ENCODE measurements at places on chromosomes 4 and X.
A peak's percentile ranks its signal among the peaks of the same experiment; 100 is the strongest.

DNA sequence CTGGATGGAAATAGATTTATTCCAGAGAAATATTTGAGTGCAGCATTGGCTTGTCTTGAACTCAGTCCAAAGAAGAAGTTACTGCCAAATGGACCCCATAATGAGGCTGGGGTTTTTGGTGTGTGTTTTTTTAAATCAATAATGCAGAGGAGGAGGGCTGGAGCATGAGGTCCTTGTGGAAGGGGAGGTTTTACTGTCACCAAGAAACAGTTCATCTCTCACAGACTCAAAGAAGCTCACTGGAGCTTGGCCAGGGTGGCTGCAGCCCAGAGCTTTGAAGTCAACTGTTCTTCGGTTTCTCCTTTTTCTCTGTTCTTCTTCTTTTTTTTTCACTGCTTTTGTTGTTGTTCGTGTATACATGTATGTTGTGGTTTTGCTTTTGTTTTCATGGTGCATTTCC is 377.7 kb downstream of the FBXW7 start:
- no peak for DNase-seq

DNA sequence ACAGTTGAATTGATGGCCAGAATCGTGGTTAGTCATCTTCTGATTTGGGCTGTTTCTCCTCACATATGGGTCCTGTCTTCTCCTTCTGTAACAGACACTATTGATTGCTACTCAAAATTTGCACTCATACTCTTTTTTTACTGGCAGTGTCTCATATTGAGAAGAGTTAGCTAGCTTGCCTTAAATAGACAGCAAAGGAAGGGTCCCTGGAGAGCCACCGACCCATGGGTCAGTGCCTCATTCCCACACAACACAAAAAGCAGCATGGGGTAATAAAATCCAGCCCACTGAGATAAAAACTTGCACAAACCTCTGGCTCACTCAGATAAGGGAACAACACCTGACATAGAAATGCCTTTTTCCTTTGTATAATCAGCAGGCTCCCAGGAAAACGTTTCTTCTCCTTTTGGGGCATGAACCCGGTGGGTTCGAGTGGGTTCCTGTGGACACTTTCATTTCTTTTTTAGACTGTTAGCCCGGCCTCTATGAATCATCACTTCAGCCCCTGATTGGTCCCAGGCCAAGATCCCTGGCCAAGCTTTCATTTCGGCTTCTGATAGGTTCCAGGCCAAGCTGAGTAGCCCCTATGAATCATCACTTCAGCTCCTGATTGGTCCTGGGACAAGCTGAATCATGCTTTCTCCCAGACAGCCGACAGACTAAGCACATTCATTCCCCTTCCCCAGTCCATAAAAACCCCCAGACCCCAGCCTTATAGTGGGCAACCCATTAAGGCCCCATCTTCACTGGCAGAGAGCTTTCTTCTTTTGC is 408.1 kb downstream of the DCAF12L2 start:
- peak; percentile 0 for DNase-seq

DNA sequence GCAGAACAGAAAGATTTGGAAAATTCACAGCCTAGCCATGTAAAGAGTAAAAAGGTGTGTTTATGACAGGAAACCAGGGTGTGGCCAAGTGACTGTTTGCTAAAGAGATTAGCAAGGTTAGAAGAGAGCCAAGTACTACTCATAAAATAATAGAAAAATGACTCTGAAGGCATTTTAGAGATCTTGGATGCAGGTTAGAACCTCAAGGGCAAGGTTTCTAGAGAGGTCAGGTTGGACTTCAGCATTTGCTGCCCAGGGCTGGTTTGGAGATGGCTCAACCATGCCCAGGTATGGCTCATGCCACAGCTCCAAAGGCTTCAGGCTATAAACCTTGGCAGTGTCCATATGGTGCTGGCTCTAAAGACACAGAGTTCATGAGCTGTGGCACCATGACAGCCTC is 40.6 kb upstream of the ADGRA3 start:
- no peak for DNase-seq

GRCh38 chr4:72063726-72064125 is 31.9 kb downstream of the NPFFR2 start:
- DNase-seq: no peak

DNA sequence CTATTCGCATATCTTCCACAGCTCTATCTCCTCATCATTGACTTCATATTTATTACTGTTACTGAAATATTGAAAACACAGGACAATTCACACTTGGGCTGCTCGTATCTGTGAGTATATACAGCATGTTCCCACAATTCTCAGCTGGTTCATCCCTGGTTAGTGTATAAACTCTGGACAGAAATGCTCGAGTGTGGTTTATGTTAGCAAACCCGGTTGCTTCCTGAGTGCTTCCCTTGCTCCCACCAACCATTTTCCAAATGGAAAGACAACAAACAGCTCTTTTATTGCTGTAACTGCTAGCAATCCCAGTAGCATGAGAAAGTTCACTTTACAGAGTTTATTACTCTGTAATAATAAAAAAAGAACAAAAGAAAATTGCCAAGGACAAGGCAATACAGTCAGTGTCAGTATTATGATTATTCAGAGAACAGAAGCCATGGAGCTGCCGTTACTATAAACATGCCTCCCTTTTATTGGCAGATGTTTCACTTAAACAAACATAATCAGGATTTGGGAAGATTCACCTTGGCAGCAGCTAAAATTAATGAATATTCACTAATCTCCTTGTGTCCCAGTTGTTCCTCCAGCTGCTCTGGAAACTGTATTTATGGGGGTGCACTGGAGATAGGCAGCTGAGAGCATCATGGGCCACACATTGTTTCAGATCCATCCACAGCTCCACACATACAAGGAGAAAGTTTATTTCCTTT is 134.1 kb upstream of the GUCY1A1 start:
- no peak for DNase-seq

- DNase-seq: no peak
Measured at GRCh38 chrX:149939655-149939904, 1.3 kb upstream of the EOLA2 start.

DNA sequence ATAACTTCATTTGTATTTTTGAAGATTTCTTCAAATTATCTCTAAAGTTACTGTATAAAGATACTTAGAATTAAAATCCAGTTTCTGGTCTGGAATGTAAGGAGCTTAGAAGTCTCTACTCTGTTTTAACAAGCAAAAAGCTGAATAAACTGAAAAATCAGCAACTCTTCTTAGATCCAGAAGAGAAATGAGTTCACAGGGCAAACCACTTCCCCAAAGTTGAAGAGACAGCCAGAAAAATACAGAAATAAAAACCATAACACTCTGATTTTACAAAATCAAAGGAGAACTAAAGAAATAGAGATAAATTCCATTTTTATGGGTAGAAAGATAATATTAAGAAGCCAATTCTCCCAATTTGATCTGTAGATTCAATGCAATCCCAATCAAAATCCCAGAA is 1166.8 kb downstream of the ADGRL3 start:
- no peak for DNase-seq

DNA sequence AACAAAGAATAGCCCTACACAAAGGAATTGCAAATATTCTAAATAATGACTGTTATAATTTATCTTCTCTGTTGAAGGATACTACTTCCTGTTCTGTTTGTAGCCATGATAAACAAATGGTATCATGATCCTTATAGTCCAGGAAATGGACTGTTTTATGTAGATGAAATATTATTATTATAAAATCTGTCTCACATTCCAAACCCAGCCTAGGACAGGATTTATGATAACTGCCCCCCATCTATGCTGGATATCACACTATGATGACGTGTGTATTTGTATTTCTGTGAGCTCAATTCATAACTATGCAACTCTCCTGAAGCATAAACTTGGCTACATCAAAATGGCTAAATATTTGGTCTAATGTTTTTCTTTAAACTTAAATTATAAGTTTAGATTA is 21.3 kb downstream of the DMD start:
- peak; percentile 25 for DNase-seq

DNA sequence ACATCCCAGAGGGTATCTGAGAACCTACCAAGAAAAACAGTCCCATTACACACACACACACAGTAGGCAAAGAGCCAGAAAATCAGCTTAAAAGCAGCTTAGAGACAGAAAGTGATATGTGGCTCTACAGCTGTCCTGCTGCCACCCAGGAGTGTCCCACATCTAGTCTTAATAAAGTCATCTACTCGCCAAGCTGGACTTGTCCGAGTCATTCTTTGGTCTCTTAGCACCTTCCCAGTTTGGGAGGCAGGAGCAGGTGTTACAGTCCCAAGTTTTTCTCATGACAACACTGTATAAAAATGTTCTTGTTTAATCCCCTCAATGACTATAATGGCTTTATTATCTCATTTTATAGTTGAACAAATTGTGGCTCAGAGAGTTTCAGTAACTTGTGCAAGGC is 252.5 kb upstream of the CASK start:
- DNase-seq: no peak

GRCh38 chr4:74173321-74173720 is 15.4 kb downstream of the MTHFD2L start:
- no peak for DNase-seq

DNA sequence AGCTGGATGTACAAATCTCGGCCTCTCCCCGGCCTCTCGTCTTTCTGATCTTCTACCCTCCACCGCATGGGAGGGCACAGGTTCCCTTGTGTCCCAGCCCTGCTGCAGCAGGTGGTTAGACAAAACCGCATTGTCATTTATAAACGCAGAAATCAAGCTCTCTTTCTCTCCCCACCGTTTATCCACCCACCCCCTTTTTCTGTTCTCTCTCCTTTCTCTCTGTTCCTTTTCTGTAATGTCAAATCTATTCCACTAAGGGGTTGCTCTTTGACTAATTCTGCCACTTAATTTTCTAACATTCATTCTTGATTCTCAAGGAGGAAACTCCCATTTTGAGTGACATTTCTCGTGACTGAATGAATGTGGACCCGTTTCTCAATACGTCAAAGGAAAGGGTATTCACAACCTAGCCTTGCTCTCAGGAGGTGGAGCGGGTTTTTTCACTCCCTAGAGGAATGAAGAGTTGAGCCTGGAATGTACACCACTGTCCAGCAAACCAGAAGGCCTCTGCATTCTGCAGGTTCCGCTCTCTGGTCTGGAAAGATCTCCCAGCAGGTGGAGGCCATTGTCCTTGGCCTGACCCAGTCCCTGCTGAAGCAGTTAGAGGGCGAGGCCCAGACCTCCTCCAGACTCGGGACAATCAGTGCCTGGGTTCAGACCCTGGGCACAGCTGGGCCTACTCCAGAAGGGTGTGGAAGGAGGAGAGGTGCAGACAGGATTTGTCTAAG is 70.9 kb upstream of the ENPP6 start:
- DNase-seq: no peak

GRCh38 chr4:187065396-187065795 is 341.7 kb upstream of the FAT1 start:
- no peak for DNase-seq

GRCh38 chr4:113763029-113763285 is 1.4 kb upstream of the CAMK2D start:
- DNase-seq: no peak

DNA sequence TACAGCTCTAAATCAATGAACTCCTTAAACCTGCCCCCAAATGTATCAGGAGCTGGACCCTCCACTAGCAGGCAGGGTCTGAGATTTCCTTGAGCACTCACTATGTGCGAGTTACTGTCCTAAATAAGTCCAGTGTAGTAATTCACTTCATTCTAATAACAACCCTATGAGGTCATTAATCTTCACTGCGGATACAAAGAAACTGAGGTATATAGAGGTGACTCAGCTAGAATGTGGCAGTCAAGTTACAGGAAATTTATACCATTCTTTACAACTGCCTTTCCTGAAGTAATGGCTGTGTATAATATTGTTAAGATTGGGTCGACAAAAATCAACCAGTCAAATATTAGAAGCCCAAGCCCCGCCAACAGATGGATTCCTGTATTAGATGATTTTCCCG is 473.9 kb upstream of the FTHL17 start:
- no peak for DNase-seq

- DNase-seq: no peak
Measured at GRCh38 chr4:87354168-87355102, 31.8 kb upstream of the HSD17B13 start.

DNA sequence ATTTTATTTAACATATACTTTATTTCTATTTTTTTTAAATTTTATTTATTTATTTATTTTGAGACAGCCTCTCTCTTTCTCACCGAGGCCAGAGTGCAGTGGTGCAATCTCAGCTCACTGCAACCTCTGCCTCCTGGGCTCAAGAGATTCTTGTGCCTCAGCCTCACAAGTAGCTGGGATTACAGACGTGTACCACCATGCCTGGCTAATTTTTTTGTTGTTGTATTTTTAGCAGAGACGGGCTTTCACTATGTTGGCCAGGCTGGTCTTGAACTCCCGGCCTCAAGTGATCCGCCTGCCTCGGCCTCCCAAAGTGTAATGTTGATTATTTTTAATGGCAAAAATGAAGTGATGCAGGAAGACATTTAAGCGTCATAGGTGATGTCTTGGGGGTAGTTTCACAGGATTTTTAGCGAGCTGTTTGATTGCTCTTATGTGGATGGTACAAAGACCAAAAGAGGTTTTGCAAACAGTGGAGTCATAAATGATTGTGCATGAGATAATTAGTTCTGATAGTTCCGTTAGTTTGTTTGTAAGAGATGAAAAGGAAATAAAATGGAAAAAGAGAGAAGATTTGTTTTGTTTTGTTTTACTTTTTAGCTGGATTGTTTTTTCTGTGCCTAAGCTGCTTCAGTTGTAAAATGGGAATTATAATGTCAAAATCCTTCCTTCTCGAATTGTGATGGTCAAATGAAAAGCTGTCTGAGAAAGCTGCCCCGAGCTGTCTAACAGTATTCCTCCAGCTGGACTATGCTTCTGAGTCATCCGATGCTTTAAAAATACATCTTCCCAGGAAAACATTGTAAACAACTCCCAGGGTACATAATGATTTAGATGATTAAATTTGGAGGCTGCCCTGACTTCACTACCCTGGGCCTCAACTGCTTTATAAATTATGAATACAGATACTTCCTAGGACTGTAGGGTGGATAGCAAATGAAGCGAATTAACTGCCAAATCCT is 14.7 kb downstream of the RHOH start:
- no peak for DNase-seq

- no peak for DNase-seq
Measured at GRCh38 chr4:182015014-182015413, 228.2 kb upstream of the TENM3 start.

DNA sequence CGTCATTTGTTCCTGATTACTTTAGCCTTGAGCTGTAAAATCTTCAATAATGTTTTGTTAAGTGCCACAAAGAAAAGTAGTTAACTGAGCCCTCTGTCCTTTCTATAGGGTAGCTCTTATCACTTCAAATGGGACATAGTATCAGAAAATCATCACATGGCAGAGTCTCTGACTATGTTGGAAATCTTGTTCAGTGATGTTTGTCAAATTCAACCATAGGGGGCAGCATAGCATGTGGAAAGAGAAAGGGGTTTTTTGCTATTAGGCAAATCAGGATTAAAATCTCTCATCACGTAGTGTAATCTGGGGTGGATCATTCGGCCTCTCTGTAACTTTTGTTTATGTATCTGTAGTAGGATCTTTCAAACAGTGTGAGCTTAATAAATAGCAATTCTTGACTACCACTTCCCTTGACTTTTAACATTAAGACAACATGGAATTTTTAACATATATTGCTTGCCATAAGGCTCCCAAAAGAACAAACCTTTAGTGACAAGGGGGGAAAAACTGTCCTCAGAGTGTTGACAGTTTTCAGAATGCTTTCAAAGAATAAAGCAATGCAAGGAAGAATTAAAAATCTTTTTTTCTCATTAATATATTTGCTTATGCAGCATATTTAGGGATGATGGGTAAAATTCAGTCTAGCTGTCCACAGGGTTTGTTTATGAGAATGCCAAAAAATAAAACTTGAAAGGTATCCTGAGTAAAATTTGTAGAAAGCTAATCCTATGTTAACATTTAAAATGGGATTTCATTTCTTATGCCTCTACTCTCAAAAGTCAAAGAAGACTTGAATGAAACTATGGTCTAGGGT is 127.2 kb downstream of the FBXW7 start:
- peak; percentile 15 for DNase-seq

All from HTR-8/SVneo (cell line).